ENCODE measurements at places on chromosomes 4 and X.

- no peak for DNase-seq
Observed at GRCh38 chr4:185773419-185773818, 38.6 kb downstream of the SORBS2 start.

GRCh38 chrX:19695884-19696283 is 180.6 kb upstream of the MAP3K15 start:
- DNase-seq: no peak

DNA sequence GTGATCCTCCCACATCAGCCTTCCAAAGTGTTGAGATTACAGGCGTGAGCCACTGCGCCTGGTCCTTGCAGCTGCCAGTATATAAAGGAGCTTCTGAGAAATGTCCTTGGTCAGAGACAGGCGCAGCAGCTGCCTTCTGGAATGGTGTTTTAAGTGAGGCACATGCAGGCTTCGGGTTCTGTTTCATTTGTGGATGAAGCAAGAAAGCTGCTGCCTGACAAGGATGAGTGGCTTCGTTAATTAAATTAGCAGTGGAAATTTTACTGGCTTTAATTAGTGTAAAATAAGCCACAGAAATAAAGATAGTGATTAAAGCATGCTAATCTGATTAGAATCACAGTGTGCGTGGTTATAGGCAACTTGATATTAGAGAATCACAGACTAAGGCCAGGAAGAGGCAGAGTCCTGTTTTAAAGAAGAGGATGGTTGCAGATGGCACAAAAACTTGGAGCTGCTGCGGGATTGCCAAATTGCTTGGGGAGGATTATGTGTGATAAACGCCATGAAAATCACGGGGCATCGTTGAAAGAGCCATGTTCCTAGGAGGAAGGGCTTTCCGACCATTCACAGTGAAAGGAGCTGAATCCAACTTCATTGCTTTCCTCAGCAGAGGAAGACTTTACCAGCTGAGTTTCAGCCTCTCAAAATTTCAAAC is 348.4 kb upstream of the FAT1 start:
- no peak for DNase-seq

DNA sequence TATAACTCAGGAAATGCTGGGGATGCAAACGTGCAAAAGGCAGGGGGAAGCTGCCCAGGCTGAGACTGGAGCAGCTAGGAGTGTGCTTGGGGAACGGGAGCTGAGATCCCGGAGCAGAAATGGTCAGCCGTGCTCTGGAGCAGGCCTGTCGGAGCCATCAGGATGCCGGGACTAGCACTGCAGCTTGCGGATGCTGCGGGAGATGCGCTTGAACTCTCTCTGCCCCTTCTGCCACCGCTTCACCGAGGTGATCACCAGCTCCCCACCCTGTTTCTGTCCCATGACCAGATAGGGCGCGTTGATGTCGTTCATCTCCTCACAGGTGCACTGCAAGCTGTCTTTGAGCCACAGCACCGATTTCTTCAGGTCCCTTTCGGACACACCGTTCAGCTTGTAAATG is 7.6 kb downstream of the SFRP2 start:
- no peak for DNase-seq

GRCh38 chr4:37728064-37728463 is 41.9 kb upstream of the RELL1 start:
- no peak for DNase-seq

GRCh38 chr4:24044610-24045589 is 155.1 kb upstream of the PPARGC1A start:
- DNase-seq: no peak

- DNase-seq: no peak
Observed at GRCh38 chrX:102744307-102744706, 23.8 kb downstream of the GPRASP3 start.

- DNase-seq: no peak
Observed at GRCh38 chr4:163590619-163591264, 96.3 kb downstream of the TMA16 start.

GRCh38 chr4:75653845-75654503 is 19.2 kb downstream of the G3BP2 start:
- no peak for DNase-seq

DNA sequence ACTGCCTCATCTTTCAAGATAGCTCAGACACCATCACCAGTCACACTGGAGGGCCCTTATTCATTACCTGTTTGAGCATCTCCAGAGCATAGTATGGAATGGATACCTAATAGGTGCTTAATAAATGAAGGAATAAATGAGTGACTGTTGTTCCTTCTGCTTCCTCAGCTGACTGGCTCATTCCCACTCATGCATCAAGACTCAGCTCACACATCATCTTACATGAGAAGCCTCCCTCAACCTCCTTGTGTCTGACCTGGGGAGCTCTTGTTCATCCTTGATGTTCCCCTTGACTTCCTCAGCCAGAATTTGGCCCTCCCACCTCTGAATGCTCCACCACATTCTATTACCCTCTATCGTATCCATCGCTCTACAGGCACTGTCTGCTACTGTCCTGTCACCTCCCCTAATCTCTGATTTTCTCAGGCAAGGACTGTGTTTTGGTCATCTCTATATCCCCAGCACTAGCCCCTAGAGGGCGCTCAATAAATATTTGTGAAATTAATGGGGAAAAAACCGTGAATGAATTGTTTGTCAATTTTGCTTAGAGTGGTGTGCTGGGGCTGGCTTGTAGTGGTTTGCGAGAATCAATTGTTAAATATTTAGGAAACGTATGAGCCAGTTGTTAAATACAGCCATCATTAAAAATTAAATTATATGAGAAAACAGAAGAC is 88.3 kb downstream of the NHSL2 start:
- no peak for DNase-seq

DNA sequence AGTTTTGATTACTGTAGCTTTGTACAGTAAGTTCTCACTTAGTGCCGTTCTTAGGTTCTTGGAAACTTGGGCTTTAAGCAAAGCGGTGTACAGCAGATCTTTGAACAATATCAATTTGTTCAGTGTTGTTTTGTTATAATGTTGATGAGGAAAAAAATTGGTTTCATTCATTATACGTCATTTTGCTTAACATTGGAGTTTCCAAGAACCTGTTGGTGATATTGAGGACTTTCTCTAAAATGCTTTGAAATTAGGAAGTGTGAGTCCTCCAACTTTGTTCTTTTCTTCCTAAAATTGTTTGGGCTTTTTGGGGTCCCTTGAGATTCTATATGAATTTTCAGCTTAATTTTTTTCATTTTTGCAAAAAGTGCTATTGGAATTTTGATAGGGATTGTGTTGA is 49.1 kb downstream of the STAG2 start:
- DNase-seq: no peak

GRCh38 chrX:81957900-81958545 is 756.1 kb downstream of the SH3BGRL start:
- no peak for DNase-seq

DNA sequence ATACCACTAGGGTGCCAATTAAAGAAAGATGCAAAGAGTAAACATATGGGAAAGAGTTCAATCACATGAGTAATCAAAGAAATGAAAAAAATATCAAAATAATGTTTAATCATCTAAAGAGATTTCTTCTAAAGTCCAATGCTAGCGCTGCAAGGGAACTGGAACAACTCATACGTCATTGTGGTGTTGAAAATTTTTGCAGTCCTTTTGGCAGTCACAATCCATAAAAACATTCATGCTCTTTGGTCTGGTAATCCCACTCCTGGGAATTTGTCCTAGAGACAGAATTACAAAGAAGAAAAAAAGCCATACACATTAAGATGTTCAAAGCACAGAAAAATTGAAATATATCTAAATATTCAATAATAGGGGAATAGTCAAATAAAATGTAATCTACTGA is 4.6 kb downstream of the P2RY4 start:
- DNase-seq: no peak

GRCh38 chrX:39065051-39065871 is 264.0 kb downstream of the MID1IP1 start:
- no peak for DNase-seq

- DNase-seq: no peak
Observed at GRCh38 chrX:47751670-47752069, 85.0 kb upstream of the ZNF81 start.

DNA sequence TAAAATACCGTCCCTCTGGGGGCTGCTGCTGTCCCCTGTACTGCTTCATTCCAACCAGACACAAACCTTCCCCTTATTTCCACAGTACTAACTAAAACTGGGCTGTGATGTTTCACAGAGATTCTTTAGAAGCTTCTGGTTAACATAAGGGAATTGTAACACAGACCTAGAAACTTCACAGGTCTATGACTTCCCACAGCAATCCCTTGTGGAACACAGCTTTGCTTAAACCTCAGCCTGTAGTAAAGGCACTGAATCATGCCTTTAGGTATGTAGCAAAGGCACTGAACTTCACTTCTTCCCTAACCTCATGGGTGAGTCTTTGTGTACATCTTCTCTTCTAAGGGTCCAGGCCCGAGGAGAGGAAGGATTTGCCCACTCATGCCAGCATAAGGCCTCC is 49.4 kb downstream of the SPINK2 start:
- DNase-seq: no peak
